ENCODE measurements at places on chromosomes 2 and 18.

GRCh38 chr18:36035253-36035652 is 32.1 kb downstream of the RPRD1A start:
- no peak for ATAC-seq

GRCh38 chr2:206435742-206436141 is 7.6 kb upstream of the ADAM23 start:
- no peak for ATAC-seq

GRCh38 chr2:39995005-39995737 is 216.1 kb upstream of the THUMPD2 start:
- no peak for ATAC-seq

GRCh38 chr2:197442857-197443256 is 8.0 kb upstream of the SF3B1 start:
- ATAC-seq, result no peak

DNA sequence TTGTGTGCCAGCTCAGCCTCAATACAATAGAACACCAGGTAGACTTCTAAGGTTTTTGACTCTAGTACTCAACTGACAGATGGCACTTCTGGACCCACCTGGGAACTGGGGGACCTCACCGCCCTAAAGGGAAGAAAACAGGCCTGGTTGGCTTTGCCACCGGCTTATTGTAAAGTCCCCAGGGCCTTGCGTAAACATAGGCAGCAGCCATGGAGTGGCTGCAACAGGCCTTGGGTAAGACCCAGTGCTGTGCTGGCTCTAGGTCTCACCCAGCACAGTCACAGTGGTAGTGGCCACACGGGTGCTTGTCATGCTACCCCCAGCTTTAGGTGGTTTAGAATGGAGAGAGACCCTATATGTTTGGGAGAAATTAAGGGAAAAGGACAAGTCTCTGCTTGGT is 230.7 kb upstream of the SESTD1 start:
- ATAC-seq, result no peak

- peak; percentile 74 for ATAC-seq
These were observed 56.6 kb downstream of the EPG5 start for GRCh38 chr18:45910405-45911023.

DNA sequence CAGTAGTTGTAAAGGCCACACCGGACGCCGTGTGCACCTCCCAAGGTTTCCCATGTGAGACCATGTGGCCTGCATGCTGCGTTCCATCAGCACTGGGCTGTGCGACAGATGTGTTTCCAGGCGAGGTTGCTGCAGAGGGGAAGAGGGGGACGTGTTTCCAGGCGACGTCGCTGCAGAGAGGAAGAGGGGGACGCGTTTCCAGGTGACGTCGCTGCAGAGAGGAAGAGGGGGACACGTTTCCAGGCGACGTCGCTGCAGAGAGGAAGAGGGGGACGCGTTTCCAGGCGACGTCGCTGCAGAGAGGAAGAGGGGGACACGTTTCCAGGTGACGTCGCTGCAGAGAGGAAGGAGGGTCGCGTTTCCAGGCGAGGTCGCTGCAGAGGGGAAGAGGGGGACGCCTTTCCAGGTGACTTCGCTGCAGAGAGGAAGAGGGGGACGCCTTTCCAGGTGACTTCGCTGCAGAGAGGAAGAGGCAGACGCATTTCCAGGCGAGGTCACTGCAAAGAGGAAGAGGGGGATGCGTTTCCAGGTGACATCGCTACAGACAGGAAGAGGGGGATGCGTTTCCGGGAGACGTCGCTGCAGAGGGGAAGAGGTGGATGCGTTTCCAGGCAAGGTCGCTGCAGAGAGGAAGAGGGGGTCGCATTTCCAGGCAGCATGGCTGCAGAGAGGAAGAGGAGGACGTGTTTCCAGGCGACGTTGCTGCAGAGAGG is 24.5 kb downstream of the NFATC1 start:
- no peak for ATAC-seq

GRCh38 chr18:45287531-45287930 is 327.7 kb upstream of the SLC14A2 start:
- ATAC-seq, result no peak

- peak; percentile 61 for ATAC-seq
These were observed 8.1 kb upstream of the SOS1 start for GRCh38 chr2:39128919-39129391.

- no peak for ATAC-seq
These were observed 359.1 kb downstream of the ALK start for GRCh38 chr2:29562319-29562718.

DNA sequence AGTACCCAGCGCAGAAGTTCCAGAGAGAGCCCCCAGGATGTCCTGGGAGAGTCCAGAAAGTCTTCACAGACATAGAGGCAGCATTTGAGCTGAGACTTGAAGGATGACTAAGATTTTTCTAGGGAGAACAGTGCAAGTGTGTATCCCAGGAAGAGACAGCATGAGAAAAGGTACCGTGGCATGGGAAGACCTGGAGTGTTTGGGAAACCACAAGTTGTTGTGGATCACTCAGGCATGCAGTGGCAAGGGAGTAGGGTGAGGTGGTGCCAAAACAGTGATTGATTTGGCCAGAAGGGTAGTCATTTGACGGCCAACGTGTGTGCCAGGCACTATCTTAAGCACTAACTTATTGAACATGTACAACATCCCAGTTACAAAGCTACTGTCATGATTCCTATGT is 24.5 kb upstream of the KCNK3 start:
- no peak for ATAC-seq

GRCh38 chr2:112583497-112584133 is 794 bp upstream of the CHCHD5 start:
- peak; percentile 1 for ATAC-seq

DNA sequence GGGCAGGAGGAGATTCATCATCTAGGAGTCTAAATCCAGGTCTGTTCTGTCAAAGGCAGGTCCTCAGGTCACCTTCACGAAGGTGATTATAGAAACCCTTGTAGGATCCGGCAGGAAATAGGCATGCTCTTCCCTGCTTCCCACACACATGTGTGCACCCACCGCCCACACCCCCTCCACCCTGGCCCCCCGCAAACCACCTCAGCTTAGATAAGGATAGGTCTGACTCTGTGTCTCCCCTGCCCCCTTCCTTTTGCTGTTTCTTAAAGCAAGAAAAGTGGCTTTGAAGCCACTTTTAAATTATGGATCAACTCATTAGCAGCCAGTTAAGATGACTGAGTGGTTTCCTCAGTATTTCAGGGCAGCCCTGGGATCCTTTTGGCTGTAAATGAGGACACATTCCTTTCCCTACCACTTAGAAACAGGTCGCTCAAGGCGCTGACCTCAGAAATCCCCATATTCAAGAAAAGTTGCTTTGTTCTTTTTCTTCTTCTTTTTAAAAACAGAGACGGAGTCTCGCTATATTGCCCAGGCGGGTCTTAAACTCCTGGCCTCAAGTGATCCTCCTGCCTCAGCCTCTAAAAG is 14.5 kb upstream of the CIB4 start:
- no peak for ATAC-seq

DNA sequence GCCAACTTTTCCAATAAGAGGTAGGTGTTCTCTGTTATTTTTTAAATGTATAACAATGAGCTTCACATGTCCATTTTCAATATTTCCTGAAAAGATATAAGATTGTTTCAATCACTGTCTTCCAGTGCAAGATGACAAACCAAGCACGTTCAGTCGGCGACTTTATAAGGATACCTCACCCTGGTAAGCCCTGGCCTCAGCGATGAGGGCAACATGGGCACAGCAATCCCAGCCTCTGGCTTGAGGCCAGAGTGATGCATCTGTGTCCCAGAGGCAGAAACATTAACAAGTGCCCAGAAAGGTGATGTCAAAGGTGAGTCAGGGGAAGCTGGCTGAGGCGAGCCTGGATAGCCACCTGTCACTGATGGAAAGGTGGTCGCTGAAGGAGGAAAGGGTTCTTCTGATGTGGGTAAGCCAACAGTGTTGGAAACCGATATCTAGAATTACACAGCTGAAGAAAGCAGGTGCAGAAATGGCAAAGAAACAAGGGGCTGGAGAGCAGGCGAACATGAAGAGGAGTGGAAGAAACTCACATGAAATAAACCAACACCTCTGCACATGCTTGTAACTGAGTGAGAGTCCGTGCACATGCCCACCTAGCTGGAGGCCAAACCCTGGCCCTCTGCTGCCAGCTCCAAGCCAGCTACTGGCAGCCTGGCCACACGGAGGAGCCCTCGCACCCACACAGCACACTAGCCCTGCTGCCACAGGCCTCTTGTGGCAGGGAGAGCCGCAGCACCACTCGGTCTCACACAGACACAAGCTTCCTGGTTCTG is 65.5 kb downstream of the FBXO15 start:
- peak; percentile 88 for ATAC-seq

DNA sequence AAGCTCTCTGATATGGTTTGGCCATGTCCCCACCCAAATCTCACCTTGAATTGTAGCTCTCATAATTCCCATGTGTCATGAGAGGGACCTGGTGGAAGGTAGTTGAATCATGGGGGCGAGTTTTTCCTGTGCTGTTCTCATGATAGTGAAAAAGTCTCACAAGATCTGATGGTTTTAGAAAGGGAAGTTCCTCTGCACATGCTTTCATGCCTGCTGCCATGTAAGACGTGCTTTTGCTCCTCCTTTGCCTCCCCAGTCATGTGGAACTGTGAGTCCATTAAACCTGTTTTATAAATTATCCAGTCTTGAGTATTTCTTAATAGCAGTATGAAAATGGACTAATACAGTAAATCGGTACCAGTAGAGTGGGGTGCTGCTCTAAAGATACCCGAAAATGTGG is 34.9 kb downstream of the LTBP1 start:
- ATAC-seq, result no peak

DNA sequence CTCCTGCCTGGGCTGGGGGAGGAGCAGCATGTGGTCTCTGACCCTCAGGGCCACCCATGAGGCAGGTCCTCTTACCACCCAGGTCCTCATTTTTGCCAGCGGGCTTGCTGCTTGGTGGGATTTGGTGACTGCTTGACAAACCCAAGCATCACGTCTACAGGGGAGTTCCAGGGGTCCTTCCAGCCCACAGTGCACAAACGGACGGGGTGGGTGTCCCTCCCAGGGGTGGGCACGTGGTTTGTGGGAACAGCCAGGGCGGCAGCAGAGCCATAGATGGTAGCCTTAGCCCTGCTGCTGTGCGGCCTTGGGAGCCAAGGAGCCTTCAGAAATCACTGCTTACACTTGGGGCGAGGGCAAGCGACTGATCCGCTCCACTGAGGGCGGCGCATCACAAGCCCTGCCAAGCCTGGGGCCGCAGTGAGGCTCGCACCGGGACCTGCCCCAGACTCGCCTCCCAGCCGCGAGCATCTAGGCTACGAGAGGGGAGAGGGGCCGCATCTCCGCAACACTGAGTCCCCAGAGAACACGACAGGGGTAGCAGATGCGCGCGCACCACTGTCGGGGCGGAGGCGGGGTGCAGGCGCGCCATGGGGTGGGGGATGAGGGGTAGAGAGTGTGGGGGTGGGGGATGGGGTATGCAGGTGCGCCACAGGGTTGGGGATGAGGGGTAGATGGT is 36.9 kb downstream of the SNED1 start:
- ATAC-seq, result peak; percentile 8

GRCh38 chr2:26164231-26164630 is 8.7 kb upstream of the GAREM2 start:
- no peak for ATAC-seq

GRCh38 chr2:38794235-38794946 is 16.4 kb downstream of the GEMIN6 start:
- ATAC-seq, result no peak

DNA sequence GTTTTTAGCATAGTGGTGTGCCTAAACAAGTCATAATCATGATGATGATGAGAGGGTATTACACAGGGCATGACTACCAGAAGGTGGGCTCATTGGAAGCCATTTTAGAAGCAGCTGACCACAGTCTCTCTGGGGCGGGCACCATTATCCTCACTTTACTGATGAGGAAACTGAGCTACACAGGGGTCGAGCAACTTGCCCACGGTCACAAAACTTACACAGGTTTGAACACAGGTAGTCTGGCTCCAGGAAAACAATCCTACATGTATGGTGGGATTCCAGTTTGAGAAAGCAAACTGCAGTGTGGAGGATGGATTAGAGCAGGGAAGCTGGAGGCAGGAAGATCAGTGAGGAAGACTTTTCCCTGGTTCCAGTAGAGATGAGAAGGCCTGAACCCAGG is 6.2 kb downstream of the RHOB start:
- ATAC-seq, result no peak

- no peak for ATAC-seq
These were observed 109.6 kb upstream of the KCTD1 start for GRCh38 chr18:26657631-26658581.

DNA sequence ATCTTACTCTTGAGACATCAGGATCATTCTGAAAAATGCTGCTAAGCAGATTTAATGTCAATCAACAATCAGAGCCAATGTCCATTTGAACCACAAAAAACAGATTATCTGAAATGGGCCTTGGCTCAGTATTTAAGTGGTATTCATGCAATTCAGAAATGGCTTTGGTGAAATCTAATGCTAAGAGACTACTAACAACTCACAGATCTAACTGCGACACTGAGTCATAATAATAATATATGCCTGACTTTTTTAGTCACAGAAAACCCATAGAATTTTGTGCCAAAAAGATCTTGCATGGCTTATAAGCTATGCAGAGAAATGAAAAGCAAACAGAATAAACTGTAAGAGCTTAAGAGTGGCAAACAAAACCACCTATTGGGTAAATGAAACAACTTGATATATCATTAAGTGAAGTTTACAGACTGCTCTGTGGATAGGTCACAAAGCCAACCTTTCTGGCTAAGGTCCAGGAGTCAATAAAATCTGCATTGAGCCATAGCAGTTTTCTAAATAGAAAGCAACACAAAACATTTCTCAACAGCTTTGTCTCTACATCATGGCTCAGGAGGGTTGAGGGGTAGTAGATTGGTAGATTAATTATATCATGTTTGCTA is 234.3 kb downstream of the LRATD1 start:
- no peak for ATAC-seq

- no peak for ATAC-seq
These were observed 504.3 kb downstream of the DCC start for GRCh38 chr18:52844323-52844722.

DNA sequence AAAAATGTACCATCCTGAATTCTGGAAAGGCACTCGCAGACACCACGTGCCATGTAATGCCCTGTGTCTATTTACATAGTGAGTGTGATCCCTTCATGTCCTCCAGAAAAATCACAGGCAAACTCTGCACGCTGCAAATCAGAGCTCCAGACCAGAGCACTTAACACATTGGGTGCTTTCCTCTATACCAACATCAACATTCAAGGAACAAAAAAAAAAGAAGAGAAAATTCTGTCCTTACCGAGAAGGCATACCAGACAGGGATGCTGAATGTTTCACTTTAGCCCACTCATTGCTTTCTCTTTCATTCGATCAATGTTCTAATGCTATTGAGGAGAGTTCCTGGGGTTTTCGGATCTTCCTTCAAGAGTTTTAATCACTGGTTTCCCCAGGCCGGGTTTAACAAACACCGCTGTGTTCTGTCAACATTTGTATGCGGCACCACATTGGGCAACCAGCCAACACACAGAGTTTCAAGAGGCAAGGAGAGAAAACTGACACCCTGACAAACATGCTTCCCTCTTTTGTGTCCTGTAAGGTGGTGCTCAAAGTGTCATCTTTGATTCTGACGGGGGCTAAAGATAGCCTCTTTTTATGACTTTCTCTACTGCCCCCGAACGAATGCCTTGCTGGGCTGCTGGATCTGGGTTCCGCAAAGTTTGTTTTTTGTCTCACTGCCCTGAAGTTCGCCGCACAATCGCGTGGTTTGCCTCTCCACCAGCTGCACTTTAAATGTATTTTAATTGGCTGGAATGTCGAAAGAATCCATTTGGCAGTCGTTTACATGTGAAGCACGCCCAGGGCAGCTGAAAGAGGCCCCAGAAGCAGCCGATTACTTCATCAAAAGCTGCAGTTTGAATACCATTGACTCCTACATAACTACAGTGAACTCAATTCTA is 106.4 kb upstream of the NCKAP5 start:
- ATAC-seq, result no peak
